ENCODE measurements at places on chromosomes 1 and 21.
A peak's percentile ranks its signal among the peaks of the same experiment; 100 is the strongest.

GRCh38 chr1:197008861-197009260 lies 31.5 kb downstream of the CFHR5 start:
- H3K4me1 ChIP-seq = no peaks in the 10 kb centered on the region
- H3K36me3 ChIP-seq = no peaks in the 10 kb centered on the region
- no peak for DNase-seq
- no peak overlapping the region for H3K27ac ChIP-seq

DNA sequence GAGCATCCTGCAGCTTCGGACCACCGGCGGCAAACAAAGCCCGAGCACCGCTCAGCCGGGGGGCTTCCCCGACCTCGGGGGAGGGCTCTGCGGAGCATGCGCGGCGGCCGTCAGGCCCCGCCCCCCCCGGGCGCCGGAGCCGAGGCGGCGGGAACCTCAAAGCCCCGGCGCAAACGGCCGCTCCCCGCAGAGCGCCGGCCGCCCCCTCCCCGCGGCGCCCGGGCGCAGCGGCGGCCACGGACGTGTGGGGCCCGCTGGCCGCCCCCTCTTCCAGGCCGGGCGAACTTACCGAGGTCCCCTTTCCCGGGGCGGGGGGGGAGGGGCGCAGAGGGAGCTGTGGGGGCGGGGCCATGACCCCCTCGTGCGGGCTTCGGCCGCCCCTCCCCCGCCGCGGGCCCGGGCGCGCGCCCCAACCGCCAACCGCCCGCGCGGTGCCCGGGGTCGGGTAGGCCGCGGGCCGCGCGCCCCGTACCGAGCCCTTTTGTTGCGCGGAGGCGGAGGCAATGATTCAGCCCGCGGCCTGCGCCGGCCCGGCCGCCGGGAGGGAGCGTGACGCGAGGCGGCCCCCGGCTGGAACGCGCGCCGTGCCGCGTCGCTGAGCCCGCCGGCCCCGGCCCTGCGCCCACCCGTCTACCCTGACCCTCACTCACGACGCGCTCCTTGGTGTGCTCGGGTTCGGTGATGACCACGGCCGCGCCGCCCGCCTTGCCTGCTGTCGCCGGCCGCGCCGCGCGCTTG lies 1.7 kb downstream of the RCC2 start:
- DNase-seq = no peak
- no peaks in the 10 kb centered on the region for H3K36me3 ChIP-seq
- H3K4me1 ChIP-seq = peaks cover 11% of the 10 kb centered on the region
- no peaks in the 10 kb centered on the region for H3K27me3 ChIP-seq
- peak overlapping the region; percentile 55 for H3K4me3 ChIP-seq
- H3K27ac ChIP-seq = peak overlapping the region; percentile 49

GRCh38 chr1:225537554-225538251 lies 109.9 kb upstream of the LBR start:
- H3K4me3 ChIP-seq = no peak overlapping the region
- H3K27ac ChIP-seq = no peak overlapping the region
- no peaks in the 10 kb centered on the region for H3K27me3 ChIP-seq
- no peaks in the 10 kb centered on the region for H3K4me1 ChIP-seq
- H3K36me3 ChIP-seq = no peaks in the 10 kb centered on the region

DNA sequence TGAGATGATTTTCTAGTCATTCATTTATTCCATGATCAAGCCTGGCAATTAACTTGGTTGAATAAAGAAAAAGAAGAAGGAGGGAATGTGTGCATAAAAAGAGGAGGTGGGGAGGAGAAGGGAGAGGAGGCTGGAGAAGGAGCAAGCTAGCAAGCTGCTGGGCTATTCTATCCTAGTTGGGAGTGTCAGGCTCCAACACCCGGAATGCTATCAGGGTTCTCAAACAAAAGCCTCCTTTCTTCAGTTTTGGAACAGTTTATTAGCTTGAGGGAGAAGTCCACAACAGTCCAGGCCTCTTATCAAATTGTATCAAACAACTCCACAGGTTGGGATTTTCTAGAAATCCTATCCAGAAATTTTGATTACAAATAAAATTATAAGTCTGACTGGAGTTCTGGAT lies 80.0 kb downstream of the BCAR3 start:
- H3K27me3 ChIP-seq = no peaks in the 10 kb centered on the region
- peaks cover 70% of the 10 kb centered on the region for H3K4me1 ChIP-seq
- no peak overlapping the region for H3K4me3 ChIP-seq
- peak overlapping the region; percentile 2 for H3K27ac ChIP-seq
- no peaks in the 10 kb centered on the region for H3K36me3 ChIP-seq

DNA sequence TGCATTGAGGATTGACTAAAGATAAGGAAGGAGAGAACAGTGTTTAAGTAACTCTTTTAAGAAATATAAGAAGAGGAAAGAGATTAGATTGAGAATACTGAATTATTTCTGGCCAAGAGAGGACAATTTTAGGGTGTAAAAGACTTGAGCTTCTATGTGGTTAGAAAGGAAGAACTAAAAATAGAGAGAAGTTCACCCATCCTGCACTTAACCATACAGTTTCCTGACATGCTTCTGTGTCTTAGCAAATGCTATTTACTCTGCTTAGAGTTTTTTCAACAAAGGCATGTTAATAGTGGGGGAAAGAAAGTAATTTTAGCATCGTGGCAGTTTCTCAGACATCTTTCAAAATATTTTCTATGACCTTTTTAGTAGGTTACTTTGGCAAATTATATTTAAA lies 122.8 kb upstream of the GPR52 start:
- no peaks in the 10 kb centered on the region for H3K27me3 ChIP-seq
- H3K36me3 ChIP-seq = peaks cover 34% of the 10 kb centered on the region
- H3K4me3 ChIP-seq = no peak overlapping the region
- no peak overlapping the region for H3K27ac ChIP-seq
- no peak for DNase-seq
- H3K4me1 ChIP-seq = no peaks in the 10 kb centered on the region

GRCh38 chr1:26991310-26992116 lies 2.0 kb upstream of the TRNP1 start:
- no peak for DNase-seq
- no peak overlapping the region for H3K27ac ChIP-seq
- H3K4me3 ChIP-seq = no peak overlapping the region
- no peaks in the 10 kb centered on the region for H3K4me1 ChIP-seq
- peaks cover 59% of the 10 kb centered on the region for H3K27me3 ChIP-seq
- no peaks in the 10 kb centered on the region for H3K36me3 ChIP-seq

- no peaks in the 10 kb centered on the region for H3K27me3 ChIP-seq
- no peak for DNase-seq
- H3K27ac ChIP-seq = no peak overlapping the region
- no peak overlapping the region for H3K4me3 ChIP-seq
- no peaks in the 10 kb centered on the region for H3K4me1 ChIP-seq
Observed at GRCh38 chr1:219897914-219898313, 30.4 kb downstream of the SLC30A10 start.

DNA sequence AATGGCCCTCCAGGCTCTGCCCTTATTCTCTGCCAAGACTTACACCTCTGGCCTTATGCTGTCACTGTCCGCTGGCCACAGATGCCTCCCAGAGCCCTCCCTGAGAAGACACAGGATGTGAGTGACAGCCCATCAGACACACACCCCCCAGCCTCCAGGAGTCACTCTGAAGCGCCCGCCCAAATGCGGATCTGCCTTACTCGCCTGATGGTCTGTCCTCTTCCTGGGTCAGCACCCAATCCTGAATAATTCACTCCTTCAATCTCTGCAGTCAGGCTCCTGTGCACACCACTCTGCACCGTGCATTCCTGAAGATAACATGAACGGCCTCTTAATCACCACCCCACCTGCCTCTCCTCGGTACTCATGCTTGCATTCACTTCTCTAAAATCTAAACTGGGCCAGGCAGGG lies 14.7 kb downstream of the CLSTN1 start:
- DNase-seq = no peak
- H3K27me3 ChIP-seq = no peaks in the 10 kb centered on the region
- H3K36me3 ChIP-seq = no peaks in the 10 kb centered on the region
- no peaks in the 10 kb centered on the region for H3K4me1 ChIP-seq

- peaks cover 73% of the 10 kb centered on the region for H3K36me3 ChIP-seq
- no peak overlapping the region for H3K4me3 ChIP-seq
- H3K27me3 ChIP-seq = no peaks in the 10 kb centered on the region
- no peak for DNase-seq
- peaks cover 2% of the 10 kb centered on the region for H3K4me1 ChIP-seq
Observed at GRCh38 chr1:26740023-26740634, 44.3 kb downstream of the ARID1A start.

DNA sequence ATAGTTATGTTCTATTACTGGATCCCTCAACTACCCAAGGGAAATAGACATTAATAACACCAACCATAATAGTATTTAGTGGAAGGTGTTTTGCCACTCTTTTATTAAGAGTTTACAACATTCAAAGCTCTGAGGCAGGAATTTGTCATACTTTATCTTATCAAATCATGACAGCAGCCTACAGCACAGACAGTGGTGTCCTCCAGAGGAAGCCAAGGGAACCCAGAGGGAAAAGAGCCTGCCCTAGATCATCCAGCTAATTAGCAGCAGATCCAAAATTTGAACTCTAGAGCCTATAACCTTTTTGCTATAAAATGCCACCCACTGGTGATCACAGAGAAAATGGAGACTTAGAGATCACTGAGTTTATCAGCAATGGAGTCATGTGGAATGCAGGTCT lies 18.2 kb downstream of the VAV3 start:
- H3K27ac ChIP-seq = no peak overlapping the region
- H3K4me1 ChIP-seq = no peaks in the 10 kb centered on the region
- DNase-seq = no peak
- H3K4me3 ChIP-seq = no peak overlapping the region
- H3K27me3 ChIP-seq = no peaks in the 10 kb centered on the region
- H3K36me3 ChIP-seq = no peaks in the 10 kb centered on the region

DNA sequence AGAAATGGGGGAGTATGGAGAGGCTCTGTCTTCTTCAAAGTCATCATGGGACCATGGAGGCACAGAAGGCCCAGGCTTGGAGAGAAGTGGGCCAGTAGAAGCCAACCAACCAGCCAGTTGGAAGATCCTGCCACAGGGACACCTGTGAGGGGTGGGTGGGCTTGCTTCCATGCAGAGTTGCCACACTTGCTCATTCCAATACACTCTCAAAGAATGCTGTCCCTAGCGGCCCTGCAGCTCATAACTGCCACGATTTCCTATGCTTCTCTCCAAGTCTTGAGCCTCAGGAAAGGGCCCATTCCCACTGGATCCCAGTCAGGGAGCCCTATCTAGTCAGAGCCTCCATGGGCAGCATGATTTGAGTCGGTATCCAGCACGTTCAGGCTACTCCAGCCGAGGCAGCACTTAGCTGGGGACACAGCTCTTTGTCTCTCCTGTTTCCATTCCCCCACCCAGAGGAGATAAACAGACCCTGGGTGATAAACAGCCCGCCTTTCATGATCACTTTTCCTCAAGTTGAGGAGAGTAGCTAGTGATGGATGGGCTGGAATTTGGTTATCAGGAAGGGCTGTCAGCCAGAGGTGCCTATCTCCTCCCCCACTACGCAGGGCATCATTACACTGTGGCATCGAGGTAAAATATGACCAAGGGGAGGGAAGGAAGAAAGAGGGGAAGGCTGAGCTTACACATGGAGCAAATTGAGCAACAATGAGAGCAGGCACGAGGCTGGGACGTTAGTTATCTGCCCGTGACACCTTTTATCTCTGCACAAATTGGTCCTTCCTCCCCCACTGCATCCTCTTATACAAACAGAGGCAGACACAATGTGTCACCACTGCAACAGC lies 64.6 kb downstream of the ERI3 start:
- no peak for DNase-seq
- H3K4me1 ChIP-seq = no peaks in the 10 kb centered on the region
- H3K36me3 ChIP-seq = peaks cover 86% of the 10 kb centered on the region
- no peak overlapping the region for H3K4me3 ChIP-seq
- no peaks in the 10 kb centered on the region for H3K27me3 ChIP-seq

- no peak overlapping the region for H3K27ac ChIP-seq
- H3K4me1 ChIP-seq = no peaks in the 10 kb centered on the region
- H3K4me3 ChIP-seq = no peak overlapping the region
- no peaks in the 10 kb centered on the region for H3K36me3 ChIP-seq
Observed at GRCh38 chr1:36492491-36492890, 9.8 kb upstream of the CSF3R start.

- no peaks in the 10 kb centered on the region for H3K27me3 ChIP-seq
- H3K4me1 ChIP-seq = no peaks in the 10 kb centered on the region
- no peak overlapping the region for H3K4me3 ChIP-seq
- DNase-seq = no peak
- H3K36me3 ChIP-seq = no peaks in the 10 kb centered on the region
Observed at GRCh38 chr21:36478941-36479340, 981 bp downstream of the CLDN14 start.

DNA sequence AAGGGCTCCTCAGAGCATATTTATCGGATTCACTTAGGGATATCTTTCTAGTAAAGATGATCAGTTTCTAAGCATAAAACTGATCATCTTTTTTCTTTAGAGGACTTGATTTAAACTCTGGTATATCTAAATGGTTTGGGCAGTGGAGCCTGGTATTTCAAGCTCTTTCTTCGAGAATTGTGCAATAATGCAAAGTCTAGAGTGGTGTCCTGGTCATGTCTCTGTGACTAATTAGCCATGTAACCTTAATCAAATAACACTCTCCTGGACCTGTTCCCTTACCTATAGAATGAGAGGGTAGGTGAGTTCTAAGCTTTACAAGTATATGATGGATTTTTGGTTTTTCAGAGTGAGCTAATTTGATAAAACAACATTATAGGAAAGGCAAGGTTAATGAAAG lies 225.2 kb downstream of the RPS6KC1 start:
- H3K27ac ChIP-seq = no peak overlapping the region
- no peaks in the 10 kb centered on the region for H3K27me3 ChIP-seq
- H3K4me3 ChIP-seq = no peak overlapping the region

GRCh38 chr21:15210235-15210678 lies 145.5 kb upstream of the NRIP1 start:
- no peaks in the 10 kb centered on the region for H3K4me1 ChIP-seq
- no peak overlapping the region for H3K27ac ChIP-seq
- H3K4me3 ChIP-seq = no peak overlapping the region
- H3K27me3 ChIP-seq = no peaks in the 10 kb centered on the region
- peak; percentile 50 for DNase-seq
- no peaks in the 10 kb centered on the region for H3K36me3 ChIP-seq

DNA sequence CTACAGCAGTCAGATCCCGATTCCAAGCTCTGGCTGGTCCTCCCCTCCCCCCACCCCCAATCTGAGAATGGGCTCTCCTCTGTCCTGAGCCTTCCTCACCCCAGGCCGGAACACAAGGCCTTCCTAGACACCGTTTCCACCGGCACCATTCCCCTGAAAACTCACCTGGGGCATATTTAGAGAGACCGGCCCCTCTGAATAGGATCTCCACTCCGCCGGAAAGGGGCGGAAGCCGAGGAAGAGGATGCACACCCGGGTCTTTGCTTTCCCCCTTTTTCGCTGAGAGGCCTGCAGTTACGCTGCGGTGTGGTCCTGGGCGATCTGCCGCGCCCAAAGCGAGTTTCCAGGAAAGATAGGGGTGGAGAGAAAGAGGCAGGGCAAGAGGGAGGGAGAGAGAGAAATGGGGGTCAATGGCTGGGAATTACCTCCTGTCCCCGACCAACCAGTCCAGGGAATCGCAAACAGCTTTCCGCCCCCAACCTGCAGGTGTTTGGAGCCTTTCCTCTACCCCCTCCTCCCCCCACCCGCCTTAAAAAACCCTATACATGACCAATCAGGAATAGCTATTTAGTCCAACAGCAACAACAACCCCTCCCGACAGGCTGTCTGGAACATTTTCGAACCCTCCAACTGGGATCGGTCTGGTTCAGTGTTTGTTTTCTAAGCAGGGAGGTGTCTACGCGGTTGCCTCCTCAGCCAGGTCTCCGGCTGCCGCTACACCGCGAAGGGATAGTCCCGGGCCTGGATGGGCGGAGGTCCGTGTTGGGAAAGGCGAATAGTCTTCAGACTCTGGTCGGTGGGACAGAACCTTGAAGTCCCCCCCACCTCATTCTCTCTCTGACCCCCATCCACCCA lies 2.8 kb downstream of the TAL1 start:
- H3K36me3 ChIP-seq = no peaks in the 10 kb centered on the region
- H3K27me3 ChIP-seq = peaks cover 98% of the 10 kb centered on the region
- H3K27ac ChIP-seq = no peak overlapping the region
- DNase-seq = no peak
- no peaks in the 10 kb centered on the region for H3K4me1 ChIP-seq
- H3K4me3 ChIP-seq = no peak overlapping the region

Data from tibial nerve (tissue), 4 donors.